Activated CD4-positive, alpha-beta T cell treated with anti-CD3 and anti-CD28 coated beads, Interleukin-2, amount 50 U/mL, for 24 hours (primary cell): ENCODE measurements at places on chromosomes 3 and 15.

GRCh38 chr3:56775838-56776555 is 25.8 kb downstream of the ARHGEF3 start:
- no peak for DNase-seq

GRCh38 chr15:34795267-34796081 is at the start of gene ACTC1:
TSS of gene ACTC1 (minus strand) at chr15:34795549. CDS start at chr15:34794808, 741 bp downstream.
- DNase-seq = no peak

- DNase-seq = no peak
These were observed 52.5 kb downstream of the CPN2 start for GRCh38 chr3:194298331-194299227.

DNA sequence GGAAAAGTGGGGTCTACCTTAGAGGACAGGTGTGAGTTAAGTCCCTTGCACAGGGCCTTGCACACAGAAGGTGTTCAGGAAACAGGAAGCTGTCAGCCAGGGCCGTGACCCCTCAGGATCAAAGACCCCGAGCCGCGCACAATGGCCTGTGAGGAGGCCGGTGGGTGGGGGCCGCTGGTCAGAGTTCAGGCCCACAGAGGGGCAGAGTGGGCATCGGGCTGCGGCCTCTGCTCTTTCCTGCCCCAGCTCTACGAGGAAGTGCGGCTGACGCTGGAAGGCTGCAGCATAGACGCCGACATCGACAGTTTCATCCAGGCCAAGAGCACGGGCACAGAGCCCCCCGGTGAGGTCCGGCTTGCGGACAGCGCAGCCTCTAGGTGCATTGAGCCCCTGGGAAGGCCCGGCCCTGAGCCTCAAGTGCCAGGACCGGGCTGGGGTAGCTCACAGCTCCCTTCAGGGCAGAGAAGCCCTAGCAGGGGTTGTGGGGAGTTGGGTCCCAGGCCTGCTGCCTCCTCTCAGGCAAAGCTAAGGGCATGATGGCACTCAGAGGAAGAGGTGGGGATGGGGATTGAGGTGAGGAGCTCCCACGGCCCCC is 37.2 kb downstream of the PSTPIP1 start:
- DNase-seq = no peak

- no peak for DNase-seq
These were observed 147.5 kb downstream of the OSBPL10 start for GRCh38 chr3:31833391-31834190.

DNA sequence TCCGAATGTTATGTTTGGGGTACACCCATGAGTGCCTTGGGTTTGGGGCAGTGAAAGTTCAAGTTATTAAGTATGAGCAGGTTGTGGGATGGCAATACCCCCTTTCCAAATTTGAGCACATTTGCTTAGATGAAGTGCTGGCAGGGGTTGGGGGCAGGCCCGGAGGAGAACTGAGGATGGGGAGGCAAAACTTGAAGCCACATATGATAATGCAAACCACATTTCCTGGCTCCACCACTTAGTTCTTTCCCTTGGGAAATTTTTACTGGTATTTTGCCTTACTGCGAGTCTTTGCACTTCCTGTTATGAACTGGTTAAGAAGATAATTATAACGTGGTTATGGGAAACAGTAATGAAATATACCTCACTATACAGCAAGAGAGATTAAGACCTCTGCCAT is 336.0 kb upstream of the ONECUT1 start:
- no peak for DNase-seq
